Neural crest cell (in vitro differentiated cells): ENCODE measurements at places on chromosomes 11 and 22.
A peak's percentile ranks its signal among the peaks of the same experiment; 100 is the strongest.

DNA sequence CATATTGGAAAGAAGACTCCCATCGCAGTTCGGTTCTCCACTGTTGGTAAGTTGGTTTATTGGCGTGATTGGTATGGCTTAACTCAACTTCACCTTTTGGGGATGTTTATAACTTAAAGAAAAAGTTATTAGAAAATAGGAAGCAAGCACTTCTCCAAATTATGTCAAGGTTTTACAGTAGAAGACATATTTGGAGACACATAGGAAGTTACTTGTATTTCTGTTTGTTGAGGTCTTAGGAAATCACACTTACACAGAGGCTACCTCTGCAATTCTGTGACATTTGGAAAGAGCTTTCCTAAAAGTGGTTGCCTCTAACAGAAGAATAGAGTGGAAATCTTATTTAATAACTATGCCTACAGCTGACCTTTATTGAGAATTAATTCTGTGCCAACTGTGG, 12.3 kb downstream of the CAT start:
- DNase-seq: no peak
- H3K4me3 ChIP-seq: no peak overlapping the region
- H3K27me3 ChIP-seq: no peaks in the 10 kb centered on the region
- H3K36me3 ChIP-seq: peaks cover 14% of the 10 kb centered on the region
- no peak overlapping the region for H3K27ac ChIP-seq
- H3K4me1 ChIP-seq: peaks cover 5% of the 10 kb centered on the region

DNA sequence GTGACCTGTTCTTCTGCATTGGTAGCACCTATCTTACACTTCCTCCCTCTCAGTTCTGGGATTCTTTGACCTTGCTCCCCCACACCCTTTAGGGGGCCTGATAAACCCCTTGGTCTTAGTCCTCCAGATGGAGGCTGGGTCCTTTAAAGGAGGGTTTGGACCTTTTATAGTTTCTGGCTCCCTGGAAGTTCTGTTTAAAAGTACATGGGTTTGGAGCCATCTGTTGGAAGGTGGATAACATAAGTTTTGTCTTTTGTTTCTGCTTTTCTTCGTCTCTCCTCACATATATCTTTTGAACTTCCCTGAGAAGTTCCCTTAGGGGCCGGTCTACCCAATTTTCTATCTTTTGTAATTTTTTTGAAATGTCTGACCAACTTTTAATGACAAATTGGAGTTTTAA, 17.9 kb upstream of the HYLS1 start:
- DNase-seq: no peak
- H3K4me3 ChIP-seq: no peak overlapping the region
- no peak overlapping the region for H3K27ac ChIP-seq
- H3K36me3 ChIP-seq: peaks cover 6% of the 10 kb centered on the region
- H3K27me3 ChIP-seq: peaks cover 3% of the 10 kb centered on the region

GRCh38 chr22:27137871-27138337, 480.5 kb downstream of the MIAT start:
- no peak overlapping the region for H3K4me3 ChIP-seq
- no peaks in the 10 kb centered on the region for H3K36me3 ChIP-seq
- peaks cover under 1% of the 10 kb centered on the region for H3K27me3 ChIP-seq
- H3K27ac ChIP-seq: no peak overlapping the region

DNA sequence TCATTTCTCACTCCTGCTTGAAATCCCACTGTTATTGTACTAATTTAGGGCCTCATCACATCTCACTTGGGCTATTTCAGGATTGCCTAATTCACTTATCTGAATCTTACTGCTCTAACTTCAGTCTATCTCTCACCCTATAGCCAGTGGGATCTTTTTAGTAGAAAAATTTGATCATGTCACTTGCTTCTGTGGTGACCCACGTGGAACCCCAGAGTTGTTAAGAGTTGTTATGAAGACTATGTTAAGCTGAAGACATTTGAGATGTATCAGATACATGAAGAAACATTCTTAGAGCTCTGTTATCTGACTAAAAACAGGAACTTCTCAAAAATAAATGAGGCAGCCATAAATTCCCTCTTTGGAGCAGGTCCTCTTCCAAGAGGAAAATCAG, 1375.6 kb upstream of the TENM4 start:
- peaks cover 5% of the 10 kb centered on the region for H3K4me1 ChIP-seq
- H3K27ac ChIP-seq: no peak overlapping the region
- DNase-seq: no peak
- H3K27me3 ChIP-seq: no peaks in the 10 kb centered on the region
- no peaks in the 10 kb centered on the region for H3K36me3 ChIP-seq

DNA sequence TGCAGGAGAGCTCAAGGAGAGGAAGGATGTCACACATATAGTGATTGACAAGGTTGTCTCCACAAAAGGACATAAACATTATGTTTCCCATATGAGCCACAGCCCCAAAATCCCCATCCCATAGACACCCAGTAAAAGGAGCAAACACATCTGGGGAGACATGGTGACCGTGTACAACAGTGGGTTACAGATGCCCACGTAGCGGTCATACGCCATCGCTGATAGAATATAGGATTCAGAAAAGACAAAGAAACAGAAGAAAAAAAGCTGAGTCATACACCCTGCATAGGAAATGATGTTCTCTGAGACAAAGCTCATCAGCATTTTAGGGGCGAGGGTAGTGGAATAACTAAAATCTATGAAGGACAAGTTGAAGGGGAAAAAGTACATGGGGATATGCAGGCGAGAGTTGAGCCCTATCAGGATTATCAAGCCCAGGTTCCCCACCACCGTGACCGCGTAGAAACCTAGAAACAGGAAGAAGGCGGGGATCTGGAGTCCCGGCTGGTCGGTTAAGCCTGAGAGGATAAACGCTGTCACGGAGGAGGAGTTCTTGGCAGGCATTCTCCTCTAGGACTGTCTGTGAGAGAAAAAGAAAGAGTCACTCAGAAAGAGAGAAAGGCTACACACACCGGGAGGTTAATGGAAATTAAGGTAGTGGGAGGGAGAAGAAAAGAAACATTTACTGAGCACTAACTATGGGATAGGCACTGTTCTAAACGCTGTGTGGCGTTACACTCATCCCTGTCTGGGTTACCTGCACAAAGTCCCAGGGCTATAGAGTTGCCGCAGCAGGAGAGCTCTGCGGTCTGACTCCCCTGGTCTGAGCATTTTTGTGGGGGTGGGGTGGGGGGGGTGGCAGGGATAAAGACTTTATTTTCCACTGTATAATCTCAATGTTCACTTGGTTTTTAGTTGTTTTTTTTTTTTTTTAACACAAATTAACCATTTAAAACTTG, 36.1 kb upstream of the OR8B8 start:
- H3K27me3 ChIP-seq: peaks cover 6% of the 10 kb centered on the region
- H3K4me1 ChIP-seq: peaks cover 16% of the 10 kb centered on the region
- H3K36me3 ChIP-seq: no peaks in the 10 kb centered on the region
- H3K4me3 ChIP-seq: peak overlapping the region; percentile 85

- no peak overlapping the region for H3K4me3 ChIP-seq
- H3K4me1 ChIP-seq: no peaks in the 10 kb centered on the region
- H3K36me3 ChIP-seq: peaks cover 7% of the 10 kb centered on the region
- no peak for DNase-seq
- peak overlapping the region; percentile 13 for H3K27ac ChIP-seq
- H3K27me3 ChIP-seq: no peaks in the 10 kb centered on the region
Measured at GRCh38 chr11:47282462-47282861, 12.5 kb downstream of the MADD start.

DNA sequence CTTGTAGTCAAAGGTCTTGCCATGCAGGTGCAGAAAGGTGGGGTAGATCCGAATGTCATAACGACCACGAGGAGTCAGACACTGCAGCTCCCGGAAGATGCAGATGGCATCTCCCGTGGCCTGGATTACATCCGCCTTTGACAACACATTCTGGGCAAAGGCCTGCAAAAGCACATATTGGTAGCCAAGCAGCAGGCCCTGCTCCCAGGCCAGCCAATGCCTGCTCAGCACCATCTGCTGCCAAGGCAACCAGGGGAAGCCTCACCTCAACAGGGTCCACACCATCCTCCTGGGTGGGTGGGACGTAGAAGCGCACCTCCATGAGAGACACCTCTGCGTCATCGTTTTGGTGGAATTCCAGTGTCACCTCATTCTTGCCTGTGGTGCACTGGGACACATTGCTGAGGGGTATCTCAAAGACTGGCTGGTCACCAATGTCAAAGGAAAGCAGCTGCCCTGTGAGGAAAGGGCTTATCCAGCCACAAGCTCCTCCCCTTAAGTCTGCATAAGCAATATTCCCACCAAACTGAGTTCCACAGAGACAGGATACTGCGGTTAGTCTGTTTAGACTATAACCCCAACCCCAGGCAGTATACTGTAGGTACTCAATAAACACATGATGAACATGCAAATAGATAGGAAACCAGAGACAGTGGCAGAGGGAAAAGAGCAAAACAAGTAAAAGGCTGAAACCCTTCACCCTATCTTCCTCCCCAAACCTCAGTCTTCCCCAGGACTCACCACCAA, 2.8 kb downstream of the SSRP1 start:
- H3K4me1 ChIP-seq: peaks cover 31% of the 10 kb centered on the region
- H3K27me3 ChIP-seq: no peaks in the 10 kb centered on the region
- H3K27ac ChIP-seq: no peak overlapping the region
- H3K4me3 ChIP-seq: peak overlapping the region; percentile 94
- H3K36me3 ChIP-seq: peaks cover 24% of the 10 kb centered on the region
- no peak for DNase-seq
